ENCODE measurements at places on chromosomes 2 and 18.

- DNase-seq, result no peak
Observed at GRCh38 chr2:217250013-217250524, 390.2 kb upstream of the TNP1 start.

GRCh38 chr2:71226096-71226964, 573 bp downstream of the PAIP2B start:
- peak; percentile 74 for DNase-seq

DNA sequence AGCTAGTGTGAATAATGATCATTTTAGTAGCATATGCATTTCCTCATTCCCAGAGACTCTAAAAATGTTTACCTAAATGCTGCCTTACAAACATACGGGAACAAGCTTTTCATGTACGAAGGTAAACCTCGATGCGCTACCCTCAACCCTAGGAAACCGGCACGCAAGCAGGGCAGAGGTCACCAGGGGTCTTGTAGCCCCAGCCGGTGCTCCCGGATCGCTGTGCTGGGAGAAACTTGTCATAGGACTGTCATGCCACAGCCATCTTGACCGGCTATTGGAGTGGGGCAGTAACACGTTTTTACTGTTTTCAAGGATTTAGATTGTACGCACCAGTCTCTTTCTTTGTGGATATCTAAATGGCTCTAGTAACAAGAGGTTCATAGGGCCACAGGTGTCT, 34.8 kb upstream of the NFATC1 start:
- DNase-seq, result peak; percentile 26

- no peak for DNase-seq
Observed at GRCh38 chr2:172377408-172377807, 50.0 kb upstream of the ITGA6 start.
